8988T (cell line): ENCODE measurements at places on chromosomes 5 and 9.

GRCh38 chr5:167050568-167051401 is 1240.7 kb upstream of the WWC1 start:
- no peak for DNase-seq

- DNase-seq, result no peak
Observed at GRCh38 chr9:14189578-14189977, 124.4 kb downstream of the NFIB start.

DNA sequence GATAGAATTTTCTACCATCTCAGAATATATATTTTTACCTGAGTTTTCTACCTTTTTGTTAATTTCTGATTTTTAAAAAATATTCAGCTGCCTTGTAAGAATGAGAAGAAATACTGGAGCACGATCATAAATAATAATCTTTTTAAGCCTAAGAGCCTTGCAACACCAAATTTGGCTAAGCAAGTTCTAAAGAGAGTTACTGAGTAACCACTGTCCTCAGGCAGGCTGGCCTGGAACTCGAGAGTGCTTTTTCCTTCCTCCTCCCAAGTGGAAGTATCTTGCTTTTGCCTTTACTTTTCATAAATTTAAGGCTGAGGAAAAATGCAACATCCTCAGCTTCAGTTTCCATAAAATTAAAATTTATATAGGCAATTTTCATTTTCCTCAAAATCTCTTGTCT is 21.0 kb downstream of the GLRX start:
- DNase-seq, result no peak

GRCh38 chr5:170403675-170404074 is 14.5 kb upstream of the KCNMB1 start:
- no peak for DNase-seq

- DNase-seq, result no peak
Observed at GRCh38 chr5:60267907-60268306, 374.4 kb upstream of the PDE4D start.

GRCh38 chr5:168372356-168372946 is 81.0 kb downstream of the WWC1 start:
- DNase-seq, result no peak

- no peak for DNase-seq
Observed at GRCh38 chr5:93252165-93252564, 328.9 kb downstream of the NR2F1-AS1 start.

- no peak for DNase-seq
Observed at GRCh38 chr9:135116881-135117280, 29.4 kb downstream of the OLFM1 start.

DNA sequence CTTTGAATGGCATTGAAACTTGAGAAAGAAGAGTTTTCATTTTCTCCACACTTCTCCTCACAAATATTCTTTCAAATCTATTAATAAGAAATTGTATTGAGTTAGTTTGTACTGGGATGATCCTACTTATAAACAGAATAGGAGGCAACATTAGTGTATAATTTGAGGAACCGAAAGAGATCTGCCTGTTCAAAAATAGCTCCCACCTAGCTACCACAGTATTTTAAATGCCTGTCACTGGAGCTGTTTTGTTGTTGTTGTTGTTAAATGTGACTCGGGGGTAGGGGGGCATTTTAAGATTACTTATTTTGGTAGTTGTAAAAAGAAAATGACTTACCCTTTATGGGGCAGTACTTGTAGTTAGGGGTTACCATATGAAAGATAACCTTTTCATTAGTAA is 20.1 kb upstream of the HAPLN1 start:
- DNase-seq, result no peak

- no peak for DNase-seq
Observed at GRCh38 chr9:131722255-131722654, 17.6 kb downstream of the RAPGEF1 start.

- no peak for DNase-seq
Observed at GRCh38 chr9:82882748-82883147, 180.2 kb downstream of the RASEF start.

DNA sequence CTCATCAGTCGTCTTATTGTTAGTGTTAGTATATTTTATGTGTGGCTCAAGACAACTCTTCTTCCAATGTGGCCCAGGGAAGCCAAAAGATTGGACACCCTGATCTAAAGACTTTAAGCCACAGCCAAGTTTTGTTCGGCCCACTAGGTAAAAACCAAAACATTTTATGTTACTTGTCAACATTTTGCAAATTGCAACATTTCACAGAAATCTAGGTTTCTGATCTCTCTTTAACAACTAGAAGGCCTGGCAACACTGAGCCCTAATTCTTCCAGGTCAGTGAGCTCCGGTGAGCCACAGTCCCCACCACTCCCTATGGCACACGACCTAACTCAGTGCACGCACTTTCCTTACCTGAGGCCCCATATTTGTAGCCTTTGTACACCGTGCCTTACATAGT is 24.0 kb downstream of the MYO10 start:
- no peak for DNase-seq

- no peak for DNase-seq
Observed at GRCh38 chr5:122015471-122015870, 53.7 kb downstream of the SRFBP1 start.

GRCh38 chr9:77598991-77599390 is 49.1 kb downstream of the GNA14 start:
- no peak for DNase-seq

- DNase-seq, result no peak
Observed at GRCh38 chr9:99167119-99167518, 54.6 kb downstream of the ALG2 start.

- no peak for DNase-seq
Observed at GRCh38 chr5:93909356-93909755, 168.0 kb upstream of the POU5F2 start.

DNA sequence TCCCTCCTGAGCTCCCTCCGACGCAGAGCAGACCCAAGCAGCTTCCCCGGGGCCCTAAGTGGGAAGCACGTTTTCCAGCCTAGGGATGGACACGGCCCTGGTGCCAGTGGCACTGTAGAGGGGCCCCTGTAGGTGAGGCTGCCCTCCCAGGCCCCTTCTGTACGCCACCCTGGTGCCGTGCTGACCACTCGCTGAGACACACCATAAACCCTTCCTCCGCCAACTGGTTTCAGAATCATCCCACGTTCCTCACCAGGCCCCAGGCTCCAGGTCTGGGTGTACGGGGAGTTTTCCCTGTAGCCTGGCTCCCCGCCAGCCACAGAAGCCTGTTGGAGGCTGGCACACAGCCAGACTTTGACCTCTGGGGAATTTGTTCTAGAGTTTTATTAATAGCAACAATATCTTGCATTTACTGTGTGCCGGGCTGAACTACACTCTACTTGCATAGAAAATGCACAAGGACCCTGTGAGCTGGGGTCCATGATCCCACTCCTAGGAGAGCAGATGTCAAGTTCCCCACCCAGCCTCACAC is 18.2 kb upstream of the WDR38 start:
- no peak for DNase-seq

DNA sequence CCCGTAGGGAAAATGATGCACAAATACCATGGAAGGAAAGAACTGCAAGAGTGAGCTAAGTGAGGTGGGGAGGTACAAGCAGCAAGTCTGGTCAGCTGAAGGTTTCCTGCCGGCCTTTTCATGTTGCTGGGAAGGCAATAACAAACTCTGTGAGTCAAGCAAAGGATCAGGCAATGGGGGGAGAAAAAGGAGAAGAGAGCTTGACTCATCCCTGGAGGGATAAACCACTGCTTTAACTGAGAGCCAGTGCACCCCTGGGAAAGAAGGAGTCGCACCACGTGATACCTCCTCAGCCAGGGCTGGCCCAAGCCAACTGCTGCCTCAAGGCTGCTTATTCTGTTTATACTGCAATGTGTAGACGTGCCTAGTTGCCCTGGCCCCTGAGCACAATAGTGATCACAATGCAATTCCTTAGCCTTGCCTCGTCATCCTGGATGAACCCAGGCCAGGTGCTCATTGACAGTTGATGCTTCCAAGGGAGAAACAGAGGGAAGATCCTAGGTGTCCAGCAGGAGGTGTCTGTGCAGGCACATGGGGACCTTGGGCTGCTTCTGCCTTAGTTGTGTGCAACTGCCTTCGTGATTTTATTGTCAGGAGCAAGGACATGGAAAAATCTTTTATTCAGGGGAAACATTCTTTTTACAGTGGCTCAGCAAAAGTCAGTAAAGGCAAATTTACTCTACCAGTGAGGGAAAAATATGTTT is 203.0 kb upstream of the TUT7 start:
- DNase-seq, result no peak

DNA sequence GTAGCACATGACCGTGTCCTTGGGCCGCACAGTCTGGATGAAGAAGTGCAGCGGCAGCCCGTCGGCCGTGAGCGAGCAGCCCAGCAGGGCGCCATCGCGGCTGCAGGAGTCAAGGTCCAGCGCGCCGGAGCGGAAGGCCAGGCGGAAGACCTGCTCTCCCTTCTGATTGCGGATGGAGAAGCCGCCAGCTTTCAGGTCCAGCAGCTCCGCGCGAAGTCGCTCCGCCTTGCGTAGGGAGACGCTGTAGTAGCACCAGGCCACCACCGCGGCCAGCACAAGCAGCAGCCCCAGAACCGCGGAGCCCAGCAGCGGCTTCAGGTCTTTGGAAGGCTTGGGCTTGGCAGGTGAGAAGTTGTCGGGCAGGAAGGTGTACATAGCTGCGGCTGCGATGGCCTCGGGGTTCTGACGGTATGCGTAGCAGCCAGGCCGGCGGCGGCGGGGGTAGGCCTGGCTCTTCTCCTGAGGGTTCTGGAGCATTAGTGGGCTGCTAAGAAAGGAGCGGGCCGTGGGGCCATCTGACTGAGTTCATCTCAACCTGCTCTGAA is 4.2 kb downstream of the MYORG start:
- no peak for DNase-seq

DNA sequence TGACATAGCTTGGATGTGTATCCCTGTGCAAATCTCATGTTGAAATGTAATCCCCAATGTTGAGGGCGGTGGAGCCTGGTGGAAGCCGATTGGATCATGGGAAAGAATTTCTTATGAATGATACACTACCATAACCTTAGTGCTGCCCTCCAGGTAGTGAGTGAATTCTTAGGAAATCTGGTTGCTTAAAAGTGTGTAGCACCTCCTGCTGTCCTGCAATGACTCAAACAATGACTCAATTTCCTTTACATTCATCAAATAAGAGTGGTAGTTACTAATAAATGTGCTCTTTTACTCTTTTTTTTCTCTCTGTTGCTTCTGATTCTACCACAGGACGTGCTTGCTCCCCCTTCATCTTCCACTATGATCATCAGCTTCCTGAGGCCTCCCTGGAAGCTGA is 1696.0 kb upstream of the CDH9 start:
- DNase-seq, result no peak

DNA sequence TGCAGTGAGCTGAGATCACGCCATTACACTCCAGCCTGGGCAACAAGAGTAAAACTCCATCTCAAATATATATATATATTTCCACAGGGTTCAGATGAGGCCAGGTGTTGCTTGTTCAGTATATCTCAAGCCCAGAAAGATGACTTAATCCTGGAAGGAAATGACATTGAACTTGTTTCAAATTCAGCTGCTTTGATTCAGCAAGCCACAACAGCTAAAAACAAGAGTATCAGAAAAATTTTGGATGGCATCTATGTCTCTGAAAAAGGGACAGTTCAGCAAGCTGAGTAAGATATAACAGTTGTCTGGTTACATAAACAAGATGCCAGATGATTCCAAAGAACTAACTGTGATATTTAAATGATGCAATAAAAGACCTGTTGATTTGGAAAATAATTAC is 352.0 kb downstream of the KCTD16 start:
- DNase-seq, result no peak

DNA sequence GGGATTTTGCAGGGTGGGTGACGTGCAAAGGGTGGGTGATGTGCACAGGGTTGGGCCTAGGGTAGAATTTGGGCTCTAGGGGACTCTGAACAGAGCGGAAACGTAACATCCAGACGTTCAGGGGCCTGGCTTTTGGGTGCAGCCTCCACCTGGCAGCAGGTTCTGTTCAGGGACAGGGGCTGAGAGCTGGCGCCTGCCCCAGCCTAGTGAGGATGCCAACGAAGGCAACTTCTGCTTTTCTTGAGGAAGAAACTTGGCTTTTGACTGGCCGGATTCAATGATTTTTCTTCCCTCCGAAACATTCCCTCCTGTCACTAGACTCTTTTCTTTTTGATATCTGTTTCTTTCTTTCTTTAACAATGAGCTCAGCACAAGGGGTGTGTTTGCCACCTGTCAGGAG is 38.6 kb upstream of the SLC6A19 start:
- no peak for DNase-seq

GRCh38 chr5:166058660-166059059 is 2232.8 kb upstream of the WWC1 start:
- DNase-seq, result no peak

GRCh38 chr5:141816598-141817399 is 61.4 kb downstream of the PCDH1 start:
- no peak for DNase-seq

DNA sequence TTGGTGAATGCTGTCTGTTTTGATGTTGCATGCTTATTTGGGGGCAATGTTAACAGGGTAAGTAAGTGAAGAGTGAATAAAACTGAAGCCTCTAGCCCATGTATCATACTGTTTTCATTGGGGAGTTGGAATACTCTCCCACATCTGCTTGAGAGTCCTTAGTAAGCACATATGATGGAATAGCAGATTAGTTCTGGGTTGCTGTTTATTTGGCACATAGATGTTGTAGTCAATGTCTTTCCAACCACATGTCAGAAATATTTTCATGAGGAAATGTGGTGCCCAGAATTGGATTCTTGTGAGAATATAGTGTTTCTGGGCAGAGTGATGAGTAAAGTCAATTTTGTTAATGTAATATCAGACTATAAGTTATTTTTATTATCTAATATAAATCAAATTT is 611.7 kb upstream of the FTMT start:
- DNase-seq, result no peak

- DNase-seq, result no peak
Observed at GRCh38 chr5:84715091-84715490, 330.4 kb upstream of the EDIL3 start.

DNA sequence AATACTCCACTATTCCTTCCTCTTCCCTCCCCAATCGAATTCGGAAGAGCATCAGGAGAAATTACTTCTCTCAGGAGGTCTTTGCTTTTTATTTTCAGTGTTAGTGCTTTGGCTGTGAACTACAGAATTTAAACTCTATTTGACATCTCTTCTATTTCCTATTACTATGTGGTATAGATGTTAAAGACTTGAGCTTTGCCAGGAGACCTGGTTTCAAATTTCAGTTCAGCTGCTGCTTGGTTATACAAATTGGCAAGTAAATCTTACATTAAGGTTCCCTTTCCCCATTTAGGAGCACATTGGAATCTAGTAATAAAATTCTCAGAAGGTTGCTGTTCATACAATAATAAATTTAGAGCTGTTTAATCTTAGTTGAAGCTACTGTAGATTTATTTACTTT is 13.1 kb downstream of the UHRF2 start:
- DNase-seq, result no peak
